CD8-positive, alpha-beta memory T cell (primary cell): ENCODE measurements at places on chromosomes 2 and 18.

- DNase-seq: no peak
Observed at GRCh38 chr2:161725297-161725696, 101.1 kb downstream of the SLC4A10 start.

DNA sequence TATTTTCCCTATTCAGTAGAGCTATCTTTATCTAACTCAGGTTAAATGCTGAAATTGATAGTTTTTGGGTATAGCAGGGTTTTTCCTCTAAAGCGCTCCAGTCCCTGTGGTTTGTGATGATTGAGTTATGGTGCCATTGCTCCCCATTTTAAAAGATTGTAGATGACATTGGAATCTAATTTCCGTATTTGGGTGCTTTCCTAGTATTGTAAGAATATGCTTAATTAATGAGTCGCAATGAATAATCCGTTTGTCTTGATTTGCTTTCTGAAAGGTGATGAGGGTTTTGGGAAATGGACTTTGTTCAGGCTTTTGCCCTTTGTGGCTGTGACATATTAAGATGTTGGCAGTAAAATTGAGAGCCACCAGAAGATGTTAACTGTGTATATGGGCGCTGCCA lies 3.9 kb downstream of the RPS7 start:
- no peak for DNase-seq

DNA sequence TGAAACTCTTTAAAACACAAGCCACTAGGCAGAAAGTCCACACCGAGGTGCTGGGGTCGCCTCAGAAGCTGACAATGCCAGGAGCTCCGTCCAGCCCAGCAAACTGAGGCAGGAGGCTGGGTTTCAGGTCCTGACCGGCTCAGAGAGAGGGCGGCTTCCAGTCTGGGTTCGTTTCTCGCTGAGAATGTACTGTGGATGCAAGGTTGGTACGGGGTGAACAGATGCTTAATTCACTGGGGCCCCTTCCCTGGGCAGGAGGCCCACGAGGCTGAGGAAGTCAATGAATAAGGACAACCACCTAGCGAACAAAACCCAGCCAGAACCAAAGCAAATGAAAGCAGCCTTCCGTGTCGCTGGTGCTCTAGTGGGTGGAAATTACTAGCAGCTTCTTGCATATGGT lies 142.0 kb downstream of the RTP5 start:
- no peak for DNase-seq

DNA sequence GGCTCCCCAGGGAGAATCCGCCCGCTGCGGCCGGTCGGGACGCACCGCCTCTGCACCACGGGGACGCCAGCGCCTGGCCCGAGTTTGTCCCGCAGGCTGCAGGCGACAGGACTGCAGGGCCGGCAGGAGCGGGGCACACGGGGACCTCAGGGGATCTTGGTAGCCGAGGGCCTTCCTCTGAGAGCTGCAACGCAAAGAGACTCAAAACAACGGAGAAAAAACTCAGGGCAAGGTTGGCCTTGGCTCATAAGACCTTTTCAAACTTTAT lies 79.7 kb downstream of the ARHGEF4 start:
- DNase-seq: no peak

- DNase-seq: no peak
Observed at GRCh38 chr2:73111073-73112025, 1.4 kb downstream of the RAB11FIP5 start.

DNA sequence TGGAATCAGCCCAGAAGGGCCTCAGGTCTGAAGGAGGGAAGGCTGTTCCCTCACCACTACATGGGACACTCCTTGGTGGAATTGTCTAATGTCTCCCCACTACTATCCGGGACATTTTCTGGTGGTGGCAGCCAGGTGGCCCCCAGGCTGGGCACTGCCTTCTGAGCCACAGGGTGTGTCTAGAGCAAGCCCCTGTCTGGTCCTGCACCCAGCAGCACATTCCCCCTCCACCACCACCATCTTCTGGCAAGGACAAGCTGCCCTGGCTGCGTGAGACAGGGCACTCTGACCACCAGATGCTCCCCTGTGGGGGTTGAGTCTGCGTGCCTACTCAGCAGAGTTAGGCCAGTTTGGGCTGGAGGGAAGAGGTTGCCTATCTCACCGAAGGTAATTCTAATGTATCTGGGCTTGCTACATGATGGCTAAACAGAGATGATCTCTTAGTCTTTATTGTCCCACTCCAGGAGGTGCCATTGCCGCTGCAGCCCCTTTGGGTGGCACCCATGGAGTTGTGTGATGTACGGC lies 106.3 kb downstream of the PLB1 start:
- DNase-seq: no peak

DNA sequence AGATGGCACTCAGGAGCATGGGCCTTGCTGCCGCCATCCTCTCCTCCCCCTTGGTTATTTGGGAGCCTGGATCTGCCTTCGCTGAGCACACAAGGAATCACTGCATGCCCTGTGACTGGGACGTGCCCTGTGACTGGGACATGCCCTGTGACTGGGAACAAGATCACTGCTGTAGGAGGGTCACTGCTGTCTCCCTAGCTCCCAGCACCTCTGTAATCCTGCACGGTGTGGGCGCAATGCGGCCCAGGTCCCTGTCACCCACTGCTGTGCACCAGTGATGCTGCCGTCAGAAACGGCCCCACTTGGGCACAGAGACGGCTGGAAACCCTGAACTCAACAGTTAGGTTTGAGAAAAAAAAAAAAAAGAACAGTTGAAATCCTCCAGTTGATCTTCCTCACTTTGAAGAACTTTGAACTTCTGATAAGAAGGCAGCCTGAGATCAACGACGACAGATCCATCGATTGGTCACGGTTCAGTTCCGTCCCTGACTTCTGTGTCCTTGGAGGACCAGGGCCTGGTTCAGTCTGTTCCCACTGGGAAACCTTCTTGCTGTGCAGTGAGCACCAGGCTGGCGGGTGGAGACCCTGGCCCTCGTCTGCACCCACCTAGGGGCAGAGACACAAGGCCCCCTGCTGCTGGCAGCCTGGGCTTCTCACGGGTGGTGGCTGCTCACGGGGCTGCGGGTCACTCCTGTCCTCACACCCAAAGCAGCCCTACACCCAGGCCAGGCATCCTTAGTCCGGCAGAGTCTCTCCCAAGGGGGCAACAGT lies 125.9 kb downstream of the PXDN start:
- no peak for DNase-seq

DNA sequence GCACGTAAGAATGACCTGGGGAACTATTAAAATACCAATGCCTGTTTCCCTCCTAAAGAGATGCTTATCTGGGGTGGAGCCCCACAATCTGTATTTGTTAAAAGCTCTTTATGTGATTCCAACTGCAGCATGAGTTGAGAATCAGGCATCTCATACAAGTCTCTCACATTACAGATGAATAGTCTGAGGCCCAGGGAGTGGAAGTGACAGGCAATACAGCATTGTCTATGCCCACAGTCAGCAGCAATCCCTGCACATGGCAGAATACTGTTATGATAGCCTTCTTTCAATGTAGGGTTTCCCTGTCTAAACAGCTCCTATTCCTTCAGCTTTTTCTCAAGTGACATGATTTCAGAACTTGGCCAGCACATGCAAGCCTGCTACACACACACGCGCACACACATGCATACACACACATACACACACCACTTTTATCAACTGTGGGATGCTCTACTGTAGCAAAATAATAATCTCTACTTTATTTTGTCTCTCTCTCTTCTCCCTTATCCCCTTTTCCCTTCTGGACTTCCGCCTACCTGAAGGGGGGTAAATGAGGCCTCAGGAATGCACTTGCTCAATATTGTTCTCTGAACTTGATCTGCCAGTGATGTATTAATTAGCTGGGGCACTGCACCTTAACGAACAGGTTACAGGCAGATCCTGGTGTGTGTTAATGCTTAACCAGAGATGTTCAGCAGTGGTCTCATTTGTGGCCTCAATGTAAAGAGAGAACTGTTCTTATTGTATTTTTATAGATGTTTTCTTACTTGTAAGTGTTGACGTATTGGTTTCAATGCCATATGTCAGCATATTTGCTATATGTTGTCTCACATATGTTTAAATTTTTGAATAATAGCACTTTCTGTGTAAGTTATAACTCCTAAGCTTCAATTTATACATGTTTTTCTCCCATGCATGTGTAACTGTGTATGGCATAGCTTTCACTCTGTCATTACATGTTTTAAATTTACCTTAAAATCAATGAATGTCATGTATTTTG lies 116.0 kb downstream of the SETBP1 start:
- DNase-seq: no peak

DNA sequence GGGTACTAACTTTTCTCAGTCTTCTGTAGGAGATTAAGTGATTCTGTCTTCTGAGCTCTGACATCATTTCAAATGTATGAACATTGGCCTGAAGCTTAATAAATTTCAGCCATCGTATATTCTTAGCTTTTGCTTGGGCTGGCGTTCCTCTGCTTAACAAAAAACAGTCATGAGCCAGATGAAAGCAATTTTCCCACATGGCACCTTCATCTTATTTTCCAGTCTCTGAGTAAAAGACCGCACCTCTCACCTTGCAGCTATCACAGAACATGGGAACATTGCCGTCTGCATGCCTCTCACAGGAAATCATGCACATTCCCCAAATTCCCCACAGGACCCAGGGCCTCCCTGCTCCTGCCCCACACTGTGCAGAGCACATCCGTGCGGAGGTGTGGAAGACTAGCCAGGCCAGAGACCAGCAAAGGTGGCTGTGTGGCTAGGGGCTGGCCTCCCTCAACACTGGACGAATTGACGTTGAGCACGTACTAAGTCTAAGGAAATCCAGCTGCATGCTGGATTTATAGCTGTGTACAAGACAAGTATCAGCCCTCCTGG lies 531.8 kb upstream of the ID2 start:
- DNase-seq: no peak

GRCh38 chr2:172440795-172441194 lies 13.4 kb downstream of the ITGA6 start:
- DNase-seq: no peak

GRCh38 chr2:127187831-127188230 lies 32.3 kb downstream of the CYP27C1 start:
- DNase-seq: no peak

- no peak for DNase-seq
Observed at GRCh38 chr2:163565192-163565591, 170.6 kb downstream of the FIGN start.

DNA sequence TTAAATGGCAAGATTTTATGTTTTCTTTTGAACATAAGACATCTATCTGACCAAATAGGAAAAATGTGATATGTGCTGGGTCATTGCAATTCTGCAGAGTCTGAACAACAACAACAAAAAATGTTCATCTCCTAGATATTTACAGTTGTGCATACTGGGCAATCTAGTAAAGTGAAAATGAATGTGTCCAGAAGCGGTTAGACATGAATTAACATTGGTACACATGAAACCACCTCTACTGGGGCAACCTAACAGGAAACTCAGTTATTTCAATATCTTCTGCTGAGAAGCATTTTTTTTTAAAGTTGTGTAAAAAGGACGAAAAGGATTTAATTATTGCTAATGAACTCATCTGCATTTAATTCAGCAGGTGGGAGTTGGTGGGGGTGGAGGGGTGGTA lies 76.9 kb downstream of the DHRS9 start:
- no peak for DNase-seq

GRCh38 chr2:64980183-64980582 lies 9.0 kb upstream of the SLC1A4 start:
- no peak for DNase-seq

- no peak for DNase-seq
Observed at GRCh38 chr18:48186131-48186766, 222.9 kb downstream of the ZBTB7C start.

GRCh38 chr2:137980459-137980858 lies 16.2 kb downstream of the HNMT start:
- DNase-seq: no peak
